ENCODE measurements at places on chromosomes 2 and 18.

DNA sequence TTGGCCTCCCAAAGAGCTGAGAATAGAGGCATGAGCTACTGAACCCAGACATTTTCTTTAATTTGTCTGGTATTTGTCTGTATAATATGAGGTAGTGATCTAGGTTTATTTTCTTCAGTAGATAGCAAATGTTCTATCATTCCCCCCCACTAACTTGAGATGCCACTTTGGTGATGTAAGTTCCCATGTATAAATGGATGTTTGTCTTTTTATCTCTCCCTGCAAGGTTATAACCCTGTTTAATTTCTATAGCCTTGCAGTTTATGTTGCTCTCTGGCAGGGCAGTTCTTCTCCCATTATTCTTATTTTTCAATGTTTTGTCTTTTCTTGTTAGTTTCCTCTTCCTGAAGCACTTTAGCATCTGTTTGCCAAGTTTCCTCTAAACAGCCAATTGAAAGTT, 39.1 kb upstream of the MAP4K4 start:
- DNase-seq: no peak

DNA sequence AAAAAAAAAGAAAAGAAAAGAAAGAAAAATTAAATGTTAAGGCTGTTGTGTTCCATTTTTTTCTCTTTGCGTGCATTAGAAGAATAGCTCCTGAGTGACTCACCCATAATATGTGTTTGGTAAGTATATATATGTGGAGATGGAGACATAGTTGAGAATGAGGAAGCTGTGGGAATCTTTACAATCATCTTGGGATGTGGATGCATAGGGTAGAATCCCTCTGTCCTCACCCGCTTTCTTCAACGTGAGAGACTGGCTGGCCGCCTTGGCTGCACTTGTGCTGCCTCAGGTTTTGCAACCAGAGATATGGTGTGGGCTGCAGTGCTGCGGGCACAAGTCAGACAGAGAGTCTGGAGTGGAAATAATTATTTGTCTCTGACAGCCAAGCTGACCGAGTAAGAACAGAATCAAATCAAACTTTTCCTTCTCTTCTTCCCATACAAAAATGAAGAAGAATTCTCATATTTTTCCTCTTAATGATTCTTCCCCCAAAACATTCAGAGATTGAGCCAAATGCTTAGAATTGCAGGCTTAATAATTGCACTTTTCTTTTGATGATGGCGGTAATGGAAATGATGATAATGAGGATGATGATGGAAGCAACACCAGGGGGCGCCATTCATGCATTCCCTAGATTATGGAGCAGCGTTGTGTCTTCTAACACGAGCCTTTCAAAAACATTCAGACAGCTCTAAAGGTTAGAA, 48.5 kb downstream of the SERPINB7 start:
- DNase-seq: no peak

GRCh38 chr2:61769093-61769675, 84.7 kb downstream of the FAM161A start:
- no peak for DNase-seq

- no peak for DNase-seq
Observed at GRCh38 chr2:99613980-99614379, 124.2 kb upstream of the REV1 start.

DNA sequence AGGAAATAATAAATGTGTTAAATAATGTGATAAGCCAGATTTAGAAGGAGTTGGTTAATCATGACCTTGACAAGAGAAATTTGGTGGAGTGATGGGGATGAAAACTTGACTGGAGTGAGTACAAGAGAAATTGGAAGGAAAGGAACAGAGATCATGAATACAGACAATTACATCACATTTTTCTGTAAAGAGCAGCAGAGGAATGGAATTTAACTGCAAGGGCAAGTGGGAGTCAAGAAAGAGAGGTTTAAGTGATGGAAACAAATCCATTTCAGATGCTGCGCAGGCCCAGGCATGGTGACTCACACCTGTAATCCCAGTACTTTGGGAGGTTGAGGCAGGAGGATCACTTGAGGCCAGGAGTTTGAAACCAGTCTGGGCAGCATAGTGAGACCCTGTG, 46.7 kb downstream of the ICA1L start:
- no peak for DNase-seq

DNA sequence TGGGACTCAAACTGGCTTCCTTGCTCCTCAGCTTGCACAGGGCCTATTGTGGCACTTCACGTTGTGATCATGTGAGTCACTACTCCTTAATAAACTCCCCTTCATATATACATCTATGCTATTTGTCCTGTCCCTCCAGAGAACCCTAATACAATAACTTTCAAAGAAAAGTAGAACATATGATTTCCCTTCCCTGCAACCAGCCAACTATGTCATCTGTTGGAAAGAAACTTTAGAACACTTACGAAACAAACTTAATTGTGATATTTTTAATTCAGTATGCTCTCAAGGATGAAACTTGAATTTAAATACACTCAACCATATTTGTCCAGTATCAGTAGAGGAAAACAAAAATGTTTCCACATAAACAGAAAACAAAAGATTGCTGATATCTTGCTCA, 84.4 kb downstream of the DYM start:
- no peak for DNase-seq

DNA sequence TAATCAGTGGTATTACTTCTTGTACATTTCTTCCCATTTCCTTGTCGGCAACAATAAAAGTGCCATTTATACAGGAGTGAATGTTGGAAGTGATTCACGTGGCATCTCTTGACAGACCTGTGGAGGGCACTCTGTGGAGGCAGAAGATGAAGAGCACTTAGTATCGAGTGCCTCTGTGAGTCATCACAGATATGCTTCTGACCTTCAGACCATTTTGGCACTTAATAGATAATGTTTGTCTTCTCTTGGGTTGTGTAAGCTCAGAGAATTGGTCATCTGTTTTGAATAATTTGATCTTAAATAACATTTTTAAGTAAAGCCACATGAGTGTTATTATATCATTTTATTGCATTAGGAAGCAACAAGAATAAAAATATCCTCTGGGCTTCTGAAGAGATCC, 305.5 kb downstream of the PTPRM start:
- no peak for DNase-seq

- no peak for DNase-seq
Observed at GRCh38 chr2:160639472-160639871, 145.9 kb upstream of the RBMS1 start.

DNA sequence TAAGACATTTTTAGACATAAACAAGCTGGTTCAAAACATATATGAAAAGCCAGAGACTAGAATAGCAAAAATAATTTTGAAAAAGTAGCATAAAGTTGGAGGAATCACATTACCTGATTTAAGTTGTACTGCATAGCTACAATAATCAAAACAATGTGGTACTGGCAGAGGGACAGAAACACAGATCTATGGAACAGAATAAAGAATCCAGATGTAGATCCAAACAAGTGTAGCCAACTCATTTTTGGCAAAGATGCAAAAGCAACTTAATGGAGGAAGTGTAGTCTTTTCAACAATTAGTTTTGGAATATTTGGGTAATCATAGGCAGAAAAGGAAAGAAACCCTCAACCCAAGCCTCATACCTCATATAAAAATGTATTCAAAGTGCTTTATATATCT, 278.7 kb upstream of the ZNF521 start:
- DNase-seq: no peak

- DNase-seq: no peak
Observed at GRCh38 chr2:47357483-47357882, 45.5 kb upstream of the MSH2 start.

DNA sequence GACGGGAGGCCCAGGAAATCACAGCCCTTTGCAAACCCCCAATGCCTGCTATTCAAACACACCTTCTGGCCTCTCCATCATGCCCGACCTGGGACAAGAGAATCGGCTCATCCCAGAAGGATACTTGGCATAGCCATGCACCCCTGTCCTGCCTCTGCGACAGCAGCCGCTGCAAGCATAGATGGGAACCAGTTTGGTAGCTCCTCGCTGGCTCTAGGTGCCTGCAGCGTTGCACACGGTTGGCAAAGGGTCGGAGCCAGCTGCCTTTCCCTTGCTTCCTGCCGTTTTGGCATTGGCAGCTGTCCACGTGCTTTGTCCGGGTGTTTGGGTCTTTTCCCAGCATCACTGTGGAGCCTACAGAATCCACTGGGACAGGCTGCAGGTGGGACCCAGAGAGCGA, 76.9 kb downstream of the TWIST2 start:
- DNase-seq: no peak

GRCh38 chr18:41135146-41135545, 819.9 kb upstream of the PIK3C3 start:
- DNase-seq: no peak

DNA sequence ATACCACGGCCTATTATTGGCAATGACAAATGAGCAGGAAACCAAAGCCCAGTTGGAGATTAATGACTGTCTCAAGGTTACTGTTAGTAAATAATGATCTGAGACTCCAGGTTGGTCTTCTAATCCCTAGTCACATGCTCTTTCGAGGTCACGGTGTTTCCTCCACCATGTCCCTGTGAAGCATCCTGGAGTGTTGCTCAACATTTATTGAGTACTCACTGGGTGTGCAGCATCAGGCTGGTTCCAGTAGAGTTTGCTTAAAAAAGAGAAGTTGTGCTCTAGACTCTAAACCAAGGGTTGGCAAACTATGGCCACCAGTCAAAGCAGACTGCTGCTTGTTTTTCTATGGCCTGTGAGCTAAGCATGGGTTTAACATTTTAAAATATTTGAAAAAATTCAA, 263.8 kb upstream of the ATP5MC3 start:
- no peak for DNase-seq

DNA sequence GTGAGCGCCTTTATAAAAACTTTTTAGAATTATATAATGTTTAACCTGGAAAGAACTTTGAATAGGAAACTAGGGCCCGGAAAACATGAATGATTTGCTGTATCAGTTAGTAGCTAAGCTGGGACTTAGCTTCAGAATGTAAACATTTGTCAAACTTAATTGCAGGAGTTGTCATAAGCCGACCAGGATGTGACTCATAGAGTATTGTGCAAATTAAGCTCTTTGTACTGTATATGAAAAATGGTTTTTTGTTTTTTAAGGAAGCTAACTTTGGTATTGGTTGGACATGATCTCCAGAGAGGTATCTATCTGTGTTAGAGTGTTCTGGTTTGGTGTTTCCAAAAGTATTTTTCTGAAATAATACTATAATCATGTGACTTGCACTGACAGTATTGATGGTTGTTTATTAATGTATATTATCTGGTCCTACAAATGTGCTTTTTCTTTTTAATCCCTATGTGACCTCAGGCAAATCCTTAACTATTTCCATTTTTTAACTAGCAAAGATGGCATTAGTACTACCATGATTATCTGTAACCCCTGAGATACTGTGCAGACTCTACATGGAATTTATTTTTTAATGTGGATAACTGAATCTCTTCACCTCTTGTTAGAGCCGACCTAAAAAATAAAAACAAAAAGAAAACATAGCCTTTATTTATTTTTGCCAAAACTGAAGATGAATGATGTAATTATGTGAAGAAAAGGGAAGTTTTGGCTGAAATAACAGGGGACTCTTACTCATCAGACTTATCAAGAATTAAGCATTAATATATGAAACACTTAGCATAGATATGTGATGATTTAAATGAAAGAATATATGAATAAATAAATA, 11.7 kb downstream of the YIPF4 start:
- DNase-seq: no peak

DNA sequence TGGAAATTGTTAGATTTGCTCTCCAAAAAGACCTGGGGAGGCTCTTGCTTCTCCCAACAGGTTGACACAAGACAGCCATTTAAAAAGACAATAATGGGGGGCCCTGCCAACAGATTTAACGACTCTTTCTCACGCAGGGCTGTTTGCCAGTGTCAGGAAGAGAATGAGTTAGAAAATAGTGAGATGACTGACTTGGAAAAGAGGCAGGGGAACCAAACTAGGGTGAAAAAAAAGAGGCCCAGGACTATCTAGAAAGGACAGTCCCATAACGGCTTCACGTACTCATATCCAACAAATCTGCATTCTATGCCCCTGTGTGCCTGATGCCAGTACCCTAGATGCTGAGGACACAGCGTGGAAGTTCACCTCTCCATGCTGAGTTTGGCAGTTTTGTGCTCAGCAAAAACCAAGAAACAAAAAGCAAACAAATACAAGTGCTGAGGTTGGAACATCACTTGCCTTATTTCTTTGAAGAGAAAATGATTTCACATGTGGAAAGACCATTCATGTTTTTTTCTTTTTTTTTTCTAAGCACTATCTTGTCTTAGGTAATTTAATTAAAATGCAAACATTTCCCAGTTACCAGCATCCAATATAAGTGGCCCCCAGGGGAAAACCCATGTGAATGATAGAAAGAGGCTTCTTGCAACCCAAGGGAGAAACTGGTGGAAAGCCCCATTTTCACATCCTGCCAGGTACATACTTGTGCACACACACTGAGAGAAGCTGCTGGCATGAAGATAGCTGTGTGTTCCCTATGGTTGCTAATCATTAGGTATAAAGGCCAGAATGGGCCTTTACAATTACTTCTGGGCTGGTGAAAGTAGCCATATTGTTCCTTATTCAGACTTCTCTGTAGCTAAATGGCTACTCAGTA, 10.6 kb upstream of the WIPF1 start:
- no peak for DNase-seq

DNA sequence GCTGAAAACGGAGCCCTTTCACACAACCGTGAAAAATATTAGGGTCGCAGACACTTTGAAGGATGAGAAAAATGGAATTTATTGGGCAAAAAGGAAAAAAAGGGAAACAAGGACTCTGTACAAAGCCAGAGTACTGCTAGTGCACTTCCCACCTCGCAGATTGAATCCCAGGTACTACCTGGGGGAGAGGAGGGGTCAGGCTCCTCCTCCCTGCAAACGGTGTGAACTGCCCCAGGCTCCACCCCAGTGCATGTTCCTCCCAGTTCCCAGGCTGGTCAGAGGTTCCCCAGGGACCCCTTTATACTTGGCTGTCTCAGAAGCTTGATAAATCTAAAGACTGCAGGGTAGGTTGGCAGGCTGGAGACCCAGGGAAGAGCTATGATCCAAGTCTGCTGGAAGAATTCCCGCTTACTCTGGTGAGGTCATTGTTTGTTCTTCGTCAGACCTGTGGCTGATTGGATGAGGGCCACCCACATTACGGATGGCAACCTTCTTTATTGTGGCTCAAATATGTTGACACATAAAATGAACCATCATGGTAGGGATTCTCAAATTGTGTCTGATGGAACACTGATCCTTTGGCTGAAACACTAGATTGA, 290.4 kb upstream of the POU3F3 start:
- no peak for DNase-seq

- no peak for DNase-seq
Observed at GRCh38 chr2:96072746-96073145, 38.0 kb upstream of the GPAT2 start.

DNA sequence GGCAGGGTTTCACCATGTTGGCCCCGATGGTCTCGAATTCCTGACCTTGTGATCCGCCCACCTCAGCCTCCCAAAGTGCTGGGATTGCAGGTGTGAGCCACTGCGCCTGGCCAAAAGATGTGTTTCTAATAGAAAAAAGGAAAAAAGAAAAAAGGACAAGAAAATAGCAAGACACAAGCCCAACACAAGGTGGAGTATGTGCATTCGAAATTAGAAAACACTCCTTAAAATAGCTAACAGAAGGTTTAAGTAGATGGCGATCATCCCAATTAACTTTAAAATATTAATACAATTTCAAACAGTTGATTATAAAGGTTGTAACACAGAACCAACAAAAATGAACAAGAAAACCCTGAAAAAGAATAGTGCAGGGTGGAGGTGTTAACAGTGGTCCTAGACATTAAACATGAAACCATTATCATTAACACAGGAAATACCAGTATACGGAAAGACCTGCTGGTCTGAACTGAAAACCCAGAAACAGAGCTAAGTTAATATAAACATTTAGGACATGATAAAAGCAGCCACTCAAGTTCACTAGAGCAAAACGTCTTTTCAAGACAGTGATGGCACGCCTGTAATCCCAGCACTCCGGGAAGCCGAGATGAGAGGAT, 57.9 kb downstream of the HDLBP start:
- no peak for DNase-seq

Data from activated T-cell treated with anti-CD3 and anti-CD28 coated beads for 1 hour (primary cell).